ENCODE measurements at places on chromosomes 5 and 9.

DNA sequence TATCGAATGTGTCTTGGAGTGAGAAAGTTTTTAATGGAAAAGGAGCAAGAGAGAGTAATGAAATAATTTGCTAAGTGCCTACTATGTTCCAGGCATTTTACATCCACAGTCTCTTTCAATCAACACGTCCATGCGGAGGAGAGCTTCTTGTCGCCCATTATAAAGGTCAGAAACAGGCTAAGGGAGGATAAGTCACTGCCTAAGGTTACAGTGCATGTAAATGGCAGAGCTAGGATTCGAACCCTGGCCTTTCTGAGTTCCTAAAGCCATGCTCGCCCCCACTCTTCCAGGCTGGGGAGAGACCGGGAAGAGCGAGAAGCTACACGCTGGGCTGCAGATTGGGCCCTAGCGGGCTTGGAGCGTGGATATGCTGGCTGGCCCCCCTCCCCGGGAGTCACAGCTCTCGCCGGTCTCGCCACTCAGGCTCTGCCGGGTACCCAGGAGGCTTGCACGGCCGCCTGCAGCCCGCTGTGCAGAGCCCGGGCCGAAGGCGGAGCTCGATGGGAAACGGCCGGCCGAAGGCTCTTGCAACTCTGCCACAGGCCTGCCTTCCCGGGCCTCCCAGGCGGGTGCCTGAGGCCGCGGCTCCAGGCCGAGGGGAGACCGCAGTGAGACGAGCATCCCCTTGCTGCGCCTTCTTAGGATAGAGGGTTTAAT is 775 bp upstream of the LHX2 start:
- no peak for DNase-seq

- DNase-seq = no peak
Measured at GRCh38 chr9:109585796-109586195, 87.7 kb upstream of the PTPN3 start.

- DNase-seq = no peak
Measured at GRCh38 chr9:97501972-97502221, 431 bp downstream of the TMOD1 start.

DNA sequence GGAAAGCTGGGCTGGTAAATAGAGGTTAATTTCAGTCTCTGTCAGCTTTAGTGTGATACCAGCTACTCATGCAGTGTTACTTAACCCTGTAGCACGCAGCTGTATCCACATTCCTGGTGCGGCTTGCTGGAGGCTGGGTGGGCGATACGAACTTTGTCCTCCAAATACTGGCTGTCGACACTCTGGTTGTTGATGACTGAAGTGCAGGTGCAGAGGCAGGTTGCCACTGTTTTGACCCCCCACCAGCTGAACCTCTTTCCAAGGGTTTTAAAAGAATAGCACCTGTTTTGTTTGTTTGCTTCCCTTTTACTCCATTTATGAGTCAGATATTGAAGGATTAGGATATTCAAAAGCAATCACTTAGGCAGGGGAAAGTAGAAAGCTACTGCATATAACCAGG is 4.4 kb upstream of the RABGAP1 start:
- no peak for DNase-seq

DNA sequence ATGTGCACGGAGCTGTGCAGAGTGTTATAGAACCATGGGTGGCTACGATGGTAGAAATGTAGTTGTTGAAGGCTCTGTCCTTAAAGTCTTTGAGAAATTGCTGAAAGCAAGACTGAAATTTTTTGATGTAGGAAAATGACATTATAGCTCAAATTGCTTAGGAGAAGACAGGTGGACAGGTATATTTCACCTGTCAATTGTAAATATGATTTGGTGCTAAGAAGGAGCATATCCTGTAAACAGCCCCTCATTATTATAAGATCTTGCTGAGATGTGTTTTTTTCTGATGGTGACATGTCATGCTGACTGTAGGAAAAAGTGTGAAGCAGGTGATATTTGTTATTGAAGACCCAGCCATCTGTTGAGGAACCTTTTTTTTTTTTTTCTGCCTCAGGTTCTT is 377.9 kb downstream of the PSAT1 start:
- no peak for DNase-seq

DNA sequence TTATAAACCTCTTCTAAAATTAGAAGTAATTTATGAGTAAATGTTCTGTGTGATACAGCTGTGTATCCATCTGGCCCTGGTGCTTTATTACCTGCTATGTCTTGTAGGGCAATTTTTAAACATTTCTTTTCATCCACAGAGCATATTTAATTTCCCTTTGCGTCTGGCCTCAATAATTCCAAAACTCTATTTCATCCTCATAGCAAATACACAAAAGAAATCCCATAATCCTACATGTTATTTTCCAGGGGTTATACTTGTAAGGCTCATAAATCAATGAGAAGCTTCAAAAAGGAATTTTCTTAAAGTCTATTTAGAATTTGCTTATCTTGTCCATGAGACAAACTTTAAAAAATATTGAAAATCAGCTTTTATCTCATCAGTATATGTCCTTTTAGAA is 167.0 kb downstream of the TTC39B start:
- DNase-seq = no peak

DNA sequence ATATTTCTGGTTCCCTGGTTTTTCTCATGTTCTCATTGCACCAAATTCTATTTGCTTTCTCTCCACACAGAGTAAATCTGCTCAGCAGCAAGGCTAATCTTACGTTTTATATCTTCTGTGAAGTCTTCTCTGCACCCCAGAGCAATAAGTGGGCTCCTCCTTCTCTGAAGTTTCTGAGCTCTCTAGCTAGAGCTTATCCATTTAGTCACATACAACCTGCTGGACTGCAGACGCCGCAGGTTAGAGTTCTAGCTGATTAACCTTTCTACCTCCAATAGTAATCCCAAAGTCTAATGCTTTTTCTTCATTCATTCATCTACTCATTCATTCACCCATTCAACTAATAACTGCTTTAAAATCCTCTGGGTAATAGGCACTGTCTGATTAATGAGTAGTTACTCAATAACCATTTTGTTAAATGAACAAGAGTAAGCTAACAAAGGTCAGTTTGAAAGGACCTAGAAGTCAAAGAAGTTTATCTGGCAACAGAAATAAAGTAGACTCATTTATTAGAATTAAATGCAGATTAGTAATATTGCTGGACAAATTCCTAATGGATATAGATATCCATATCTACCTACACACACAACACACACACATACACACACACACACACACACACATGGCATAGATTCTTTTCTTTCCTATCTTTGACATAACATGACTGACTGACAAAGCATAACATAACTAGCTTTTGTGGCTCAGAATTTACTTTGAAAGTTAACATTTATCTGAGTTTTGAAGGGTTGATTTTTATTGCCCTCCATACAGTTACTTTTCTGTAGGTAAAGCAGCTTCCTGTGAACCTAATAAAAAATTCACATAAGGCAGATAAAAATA is 984.6 kb upstream of the SEMA6A start:
- no peak for DNase-seq

Data from effector CD4-positive, alpha-beta T cell (primary cell).